ENCODE measurements at places on chromosomes 12 and 14. TPM values are rescaled to one million over a fixed set of nuclear protein-coding genes. Genes with fewer than 3 reads are reported as not detected.

RBP5 gene
- total RNA-seq, result 0.44 TPM

SLC2A14 gene
- 1.8 TPM for total RNA-seq

RNASE4 gene
- 1.0 TPM for total RNA-seq

KLHDC1 gene
- 5.7 TPM for total RNA-seq

RIMKLB gene
- 31.9 TPM for total RNA-seq

CLEC14A gene
- total RNA-seq, result not detected

ERP27 gene
- 5.4 TPM for total RNA-seq

C12orf54 gene
- total RNA-seq, result not detected

SIRT4 gene
- 1.7 TPM for total RNA-seq

NDRG2 gene
- total RNA-seq, result 2.1 TPM

CFAP54 gene
- total RNA-seq, result 0.44 TPM

SLC41A2 gene
- total RNA-seq, result 11.1 TPM

NPFF gene
- not detected for total RNA-seq

IGF1 gene
- 0.27 TPM for total RNA-seq

TMEM121 gene
- 1.6 TPM for total RNA-seq

RBM23 gene
- total RNA-seq, result 131 TPM

PRDM4 gene
- total RNA-seq, result 45.2 TPM

NRIP2 gene
- not detected for total RNA-seq

KLRC1 gene
- not detected for total RNA-seq

ADAM21 gene
- 0.12 TPM for total RNA-seq

Data from activated B cell treated with CpG ODN at 0.5 μM for 24 hours (primary cell).